ENCODE measurements at places on chromosomes 16 and 17.

DNA sequence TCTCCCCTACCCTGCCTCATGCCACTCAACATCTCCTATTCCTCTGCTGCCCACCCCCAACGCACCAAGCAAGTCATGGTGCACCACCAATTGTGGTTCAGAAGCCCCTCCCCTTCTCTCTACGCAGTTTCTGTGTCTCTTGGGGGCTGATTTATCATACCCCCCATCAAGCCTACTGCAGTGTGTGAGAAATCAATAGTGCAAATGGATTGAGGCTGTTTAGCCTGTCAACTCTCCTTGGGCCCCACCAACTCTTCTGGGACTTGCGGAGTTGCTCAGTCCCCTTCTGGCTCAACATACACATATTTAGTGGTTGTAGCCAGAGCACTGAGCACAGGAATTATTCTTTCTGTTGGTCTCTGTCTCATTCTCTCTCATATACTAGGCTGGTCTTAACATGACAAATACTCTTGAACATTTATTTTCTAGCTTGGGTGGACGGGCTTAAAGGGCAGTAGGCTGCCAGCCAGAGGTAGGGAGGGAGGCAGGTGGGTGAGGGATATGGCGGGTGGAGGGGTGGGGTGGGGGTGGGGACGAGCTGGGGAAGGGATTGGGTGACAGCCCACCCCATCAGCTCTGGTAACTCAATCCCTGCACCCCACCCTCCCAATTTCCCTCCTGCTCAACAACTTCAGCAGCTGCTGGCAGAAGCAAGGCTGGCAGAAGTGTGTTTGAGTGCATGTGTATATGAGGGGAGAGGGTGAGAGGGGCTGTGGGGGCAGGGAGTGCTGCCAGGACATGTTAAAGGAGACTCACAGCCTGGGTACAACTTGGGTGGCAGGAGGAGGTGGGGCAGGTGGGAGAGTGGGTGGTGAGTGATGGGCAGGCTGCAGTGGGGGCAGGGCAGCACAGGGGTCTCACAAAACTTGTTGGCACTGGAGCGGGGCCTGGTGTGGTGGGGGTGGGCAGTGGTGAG lies 4.9 kb downstream of the RARA start:
- DNase-seq = peak; percentile 70

DNA sequence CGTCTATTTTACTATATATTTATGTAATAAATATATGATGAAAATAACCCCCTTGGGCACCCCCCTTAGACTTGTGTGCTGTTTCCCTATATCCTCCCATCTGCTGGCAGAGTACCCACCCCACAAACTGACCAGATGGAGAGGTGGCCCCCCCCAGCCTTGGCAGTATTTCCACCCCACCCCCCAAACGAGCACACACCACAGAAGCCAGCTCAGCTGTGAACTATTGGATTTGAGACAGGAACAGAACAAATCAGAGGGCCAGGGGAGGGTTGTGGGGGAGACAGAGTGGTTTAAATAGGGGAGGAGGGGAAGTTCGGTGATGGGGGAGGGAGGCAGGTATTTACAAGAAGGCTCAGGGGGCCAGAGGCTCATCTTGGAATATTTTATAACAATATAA lies 7.8 kb downstream of the NR1D1 start:
- no peak for DNase-seq

- DNase-seq = no peak
These were observed 3.6 kb upstream of the CCDC154 start for GRCh38 chr16:1447965-1448364.

DNA sequence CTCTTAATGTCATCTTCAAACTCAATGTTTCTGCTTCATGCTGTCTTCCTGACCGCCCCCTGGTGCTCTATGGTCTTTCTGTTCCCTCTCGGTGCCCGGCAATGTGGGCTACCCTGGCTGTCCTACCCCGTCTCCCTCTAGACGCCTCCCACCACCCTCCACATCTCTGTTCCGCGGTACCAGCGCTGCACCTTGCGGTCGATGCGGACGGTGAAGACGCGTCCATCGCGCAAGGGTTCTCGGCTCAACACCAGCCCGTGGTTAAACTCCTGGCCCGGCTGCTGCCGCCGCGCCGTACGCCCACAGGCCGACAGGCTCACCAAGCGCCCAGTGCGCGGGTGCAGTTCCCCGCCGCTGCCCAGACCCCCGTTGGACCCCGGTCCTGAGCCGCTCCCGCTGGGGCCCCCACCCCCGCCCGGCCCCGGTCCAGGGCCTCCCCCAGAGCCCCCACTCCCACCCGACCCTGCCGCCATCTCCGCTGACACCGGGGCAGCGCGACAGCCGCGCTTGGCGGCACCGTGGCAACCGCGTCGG lies at the start of gene NEURL4:
NEURL4 (minus strand) TSS at position 496 of the 534 bp plus-strand sequence; CDS start at position 473, 23 bp downstream.
- no peak for DNase-seq

DNA sequence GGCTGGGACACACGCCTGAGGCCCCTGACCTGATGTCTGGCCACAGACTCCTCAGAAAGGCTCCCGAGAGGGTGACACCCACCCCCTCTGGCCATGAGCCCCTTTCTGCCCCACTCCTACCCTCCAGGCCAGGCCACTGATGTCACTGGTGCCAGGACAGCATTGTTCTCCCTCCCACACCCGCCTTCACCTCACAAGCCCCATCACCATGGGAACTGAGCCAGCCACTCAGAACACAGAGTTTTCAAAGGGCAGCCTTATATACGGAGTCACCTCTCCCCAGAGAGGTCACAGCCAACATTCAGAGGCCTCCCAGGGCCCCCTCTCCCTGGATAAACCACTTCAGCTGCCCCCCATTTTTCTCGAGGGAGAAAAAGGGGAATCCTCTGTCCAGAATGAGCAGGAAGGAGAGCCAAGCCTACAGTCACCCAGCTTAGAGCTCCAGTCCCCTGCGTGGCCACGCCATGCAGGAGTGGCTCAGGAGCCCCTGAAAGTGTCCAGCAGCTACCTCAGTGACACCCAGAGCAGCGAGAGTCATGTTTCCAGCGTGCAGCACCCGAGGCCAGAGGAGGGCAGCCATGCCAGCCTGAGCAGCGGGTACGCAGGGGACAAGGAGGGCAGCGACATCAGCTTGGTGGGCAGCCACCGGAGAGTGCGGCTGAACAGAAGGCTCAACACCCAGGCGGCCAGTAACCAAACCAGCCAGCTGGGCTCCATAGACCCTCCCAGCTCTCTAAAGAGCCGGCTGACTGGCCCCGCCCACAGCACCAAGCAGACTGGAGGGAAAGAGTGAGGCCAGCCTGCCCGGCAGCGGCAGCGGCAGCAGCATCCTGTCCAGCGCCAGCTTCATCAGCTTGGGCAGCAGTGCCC lies at the start of gene C16orf82:
C16orf82 (plus strand) TSS at position 260 of the 870 bp plus-strand sequence.
- no peak for DNase-seq

DNA sequence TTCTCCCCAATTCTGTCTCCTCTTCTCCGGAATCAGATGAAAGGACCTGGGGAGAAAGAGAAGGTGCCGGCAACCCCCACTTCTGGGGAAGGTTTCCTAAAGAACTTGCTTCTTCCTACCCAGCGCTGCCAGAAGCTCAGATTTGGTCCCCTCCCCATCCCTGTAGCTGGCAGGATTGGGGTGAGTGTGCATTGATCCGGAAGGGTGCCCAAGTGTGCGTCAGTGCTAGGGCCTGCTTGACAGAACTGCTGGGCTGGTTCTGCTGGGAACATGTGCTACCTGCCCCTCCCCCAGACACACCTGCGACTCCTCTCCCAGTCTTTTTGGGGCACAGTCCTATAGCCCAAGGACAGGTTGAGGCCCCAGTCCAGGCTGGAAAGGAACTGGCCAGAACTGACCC lies 3.3 kb downstream of the ARL4D start:
- no peak for DNase-seq

DNA sequence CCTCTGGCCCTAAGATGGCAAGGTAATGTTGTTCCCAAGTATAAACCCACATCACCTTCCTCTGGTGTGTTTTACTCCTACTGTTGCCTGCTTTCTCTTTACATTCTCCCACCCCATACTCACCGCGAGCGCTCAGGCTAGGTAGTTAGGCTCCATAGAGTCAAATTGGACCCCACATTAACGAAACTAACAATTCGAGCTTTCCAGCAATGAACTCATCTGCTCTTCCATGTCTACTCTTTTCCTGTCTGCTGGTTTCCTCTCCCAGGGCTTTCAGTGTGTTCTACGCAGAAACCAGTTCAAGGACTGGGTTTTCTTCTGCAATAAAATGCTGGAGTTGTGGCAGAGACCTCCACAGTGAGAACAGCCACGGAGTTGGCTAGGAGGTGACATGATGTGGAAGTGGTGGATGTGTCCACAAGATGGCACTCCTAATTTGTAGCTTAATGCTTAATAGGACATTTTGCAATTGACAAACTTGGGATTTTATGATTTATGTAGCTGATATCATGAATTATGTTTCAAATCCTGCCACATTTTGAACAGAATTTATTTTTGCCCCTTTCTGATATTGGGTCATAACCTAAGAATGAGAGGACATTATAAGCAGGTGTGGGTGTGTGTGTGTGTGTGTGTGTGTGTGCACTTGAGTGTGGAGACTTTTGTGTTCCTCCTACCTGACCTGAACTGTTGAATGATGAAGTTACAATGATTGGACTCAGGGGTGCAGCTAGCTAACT lies 2.2 kb upstream of the UQCRC2 start:
- DNase-seq = no peak

- no peak for DNase-seq
These were observed 483.1 kb upstream of the ERCC4 start for GRCh38 chr16:13436641-13437412.

GRCh38 chr16:65318590-65319257 lies 196.9 kb upstream of the CDH11 start:
- DNase-seq = no peak

DNA sequence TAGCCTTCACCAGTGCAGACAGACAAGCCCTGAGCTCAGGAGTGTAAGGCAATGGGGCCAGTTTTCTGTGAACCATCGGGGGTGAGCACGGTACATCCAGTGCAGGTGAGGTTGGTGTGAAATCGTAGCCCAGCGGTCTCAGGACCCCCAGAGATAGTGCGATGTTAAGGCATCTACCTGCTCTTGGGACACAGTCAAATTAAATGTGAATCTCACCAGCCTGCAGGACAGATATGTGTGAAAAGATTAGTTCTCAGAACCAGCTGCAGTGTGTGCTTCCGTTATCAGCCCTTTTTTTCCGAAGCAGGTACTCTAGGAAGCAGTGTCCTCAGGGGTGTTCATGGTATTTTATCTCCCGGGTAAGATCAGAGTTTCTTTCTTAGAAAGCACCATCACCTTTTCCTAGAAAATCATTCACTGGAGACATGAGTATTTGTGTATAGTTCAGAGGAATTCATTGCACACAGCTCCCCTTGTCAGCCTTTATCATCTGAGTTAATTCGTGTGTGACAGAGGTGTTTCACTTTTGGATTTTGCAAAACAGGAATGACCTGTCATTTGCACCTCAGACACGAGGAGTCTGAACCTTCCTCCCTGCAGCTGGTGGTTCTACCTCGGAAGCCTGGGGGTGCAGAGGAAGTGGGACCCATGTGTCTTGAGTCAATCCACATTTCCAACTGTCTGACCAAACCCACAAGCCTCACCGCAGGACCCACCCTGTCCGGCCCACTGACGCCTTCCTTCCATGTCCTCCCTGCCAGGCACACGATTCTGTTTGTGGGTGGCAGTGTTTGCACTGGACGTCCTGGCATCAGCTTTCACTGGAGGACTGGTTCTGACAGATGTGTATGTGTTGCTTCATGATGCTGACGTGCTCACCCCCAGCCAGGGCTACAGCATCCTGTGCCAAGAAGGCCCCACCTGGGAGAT lies 107.8 kb downstream of the CLEC16A start:
- peak; percentile 51 for DNase-seq

DNA sequence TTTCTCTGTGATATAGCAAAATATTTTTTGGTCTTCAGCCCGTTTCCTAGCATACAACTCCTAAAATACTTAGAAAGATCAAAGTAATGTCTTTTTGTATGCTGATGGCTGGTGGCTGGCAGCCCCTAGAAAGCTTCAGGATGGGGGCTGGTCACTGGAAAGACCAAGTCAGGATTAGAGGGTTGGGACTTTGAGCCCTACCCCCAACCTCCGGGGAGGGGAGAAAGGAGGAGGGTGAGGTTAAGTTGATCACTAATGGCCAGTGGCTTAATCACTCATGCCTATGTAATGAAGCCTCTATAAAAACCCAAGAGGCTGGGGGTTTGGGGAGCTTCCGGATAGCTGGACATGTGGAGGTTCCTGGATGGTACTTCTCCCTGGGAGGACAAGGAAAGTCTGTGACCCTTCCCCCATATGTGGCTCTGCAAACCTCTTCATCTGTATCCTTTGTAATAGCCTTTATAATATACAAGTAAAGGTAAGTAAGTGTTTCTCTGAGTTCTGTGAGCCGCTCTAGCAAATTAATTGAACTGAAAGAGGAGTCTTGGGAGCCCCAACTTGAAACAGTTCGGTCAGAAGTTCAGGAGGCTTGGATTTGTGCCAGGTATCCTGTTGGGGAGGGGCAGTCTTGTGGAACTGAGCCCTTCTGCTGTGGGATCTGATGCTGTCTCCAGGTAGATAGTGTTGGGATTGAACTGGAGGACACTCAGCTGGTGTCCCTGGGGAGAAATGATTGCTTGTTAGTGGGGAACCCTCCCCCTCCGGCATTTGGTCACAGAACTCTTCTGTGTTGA lies 3.5 kb downstream of the SLC7A6 start:
- DNase-seq = no peak

DNA sequence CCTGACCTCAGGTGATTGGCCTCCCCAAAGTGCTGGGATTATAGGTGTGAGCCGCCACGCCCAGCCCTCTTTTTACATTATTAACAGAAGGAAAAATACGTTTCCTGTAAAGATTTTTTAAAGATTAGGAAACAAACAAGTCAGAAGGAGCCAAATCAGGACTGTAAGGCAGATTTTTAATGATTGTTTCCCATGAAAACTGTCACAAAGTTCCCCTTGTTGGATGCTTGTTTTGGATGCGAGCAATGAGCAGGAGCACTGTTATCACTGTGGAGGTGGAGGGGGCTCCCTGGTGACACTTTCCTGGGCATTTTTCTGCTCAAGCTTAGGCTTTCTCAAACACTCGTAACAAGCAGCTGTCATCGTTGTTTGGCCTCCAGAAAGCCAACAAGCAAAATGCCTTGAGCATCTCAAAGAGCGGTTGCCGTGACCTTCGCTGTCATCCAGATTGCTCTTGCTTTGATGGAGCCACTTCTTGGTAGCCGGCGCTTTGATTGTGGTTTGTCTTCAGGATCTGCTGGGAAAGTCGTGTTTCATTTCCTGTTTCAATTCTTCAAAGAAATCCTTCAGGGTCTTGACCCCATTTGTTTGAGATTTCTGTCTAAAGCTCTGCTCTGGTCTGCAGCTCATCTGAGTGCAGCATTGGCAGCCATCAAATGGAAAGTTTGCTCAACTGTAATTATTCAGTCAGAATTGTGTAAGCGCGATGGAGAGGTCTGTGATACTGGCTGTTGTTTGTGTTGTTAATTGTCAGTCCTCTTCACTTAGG lies 128.7 kb downstream of the RPTOR start:
- no peak for DNase-seq

GRCh38 chr17:76553178-76553908 lies 13.5 kb downstream of the PRCD start:
- DNase-seq = no peak

- no peak for DNase-seq
These were observed 12.3 kb upstream of the TFAP4 start for GRCh38 chr16:4285167-4285566.

GRCh38 chr17:77405867-77406732 lies 265.3 kb downstream of the SEC14L1 start:
- no peak for DNase-seq

All from left forelimb (tissue), 1 donor.